ENCODE measurements at places on chromosomes 4 and X.

DNA sequence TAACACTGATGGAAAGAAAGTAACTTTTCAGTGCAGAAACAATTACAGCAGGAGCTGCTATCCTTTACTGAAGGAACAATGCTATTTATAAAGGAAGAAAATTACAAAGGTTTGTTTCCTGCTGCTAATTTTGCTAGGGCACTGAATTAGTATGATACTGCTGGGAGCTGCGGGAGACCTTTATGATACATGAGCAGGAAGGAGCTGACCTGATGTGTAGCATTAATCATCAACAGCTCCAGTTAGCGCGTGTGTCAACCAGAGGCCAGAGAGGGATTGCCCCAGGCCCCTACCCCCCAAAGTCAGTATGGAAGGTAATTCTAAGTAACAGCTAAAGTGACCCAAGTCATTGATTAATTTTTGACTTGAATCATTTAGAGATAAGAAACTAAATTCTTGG lies 728.9 kb downstream of the PCDH18 start:
- no peak for DNase-seq

- DNase-seq: no peak
Measured at GRCh38 chr4:37243722-37244582, 591 bp upstream of the NWD2 start.

DNA sequence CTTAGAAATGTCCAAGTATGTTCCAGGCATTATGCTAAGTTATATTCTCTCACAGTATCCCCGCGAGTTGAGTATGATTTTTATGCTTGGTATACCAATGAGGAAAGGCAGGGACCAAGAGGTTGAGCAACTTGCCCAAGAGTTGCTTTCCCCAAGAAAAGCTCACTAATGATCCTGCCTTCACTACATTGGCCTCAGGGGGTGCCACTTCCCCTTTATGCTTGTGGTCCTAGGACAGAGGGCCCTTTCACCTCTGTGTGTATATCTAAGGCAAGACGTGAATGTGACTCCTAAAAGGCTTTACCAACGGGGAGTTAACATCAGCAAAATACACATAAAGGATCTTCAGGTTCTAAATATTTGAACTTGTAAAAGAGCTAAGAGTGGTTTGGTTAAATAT lies 164.4 kb upstream of the CPEB2 start:
- no peak for DNase-seq

GRCh38 chrX:77771601-77772000 lies 14.4 kb downstream of the ATRX start:
- DNase-seq: no peak

GRCh38 chr4:83961575-83961974 lies 425.7 kb downstream of the GPAT3 start:
- no peak for DNase-seq

DNA sequence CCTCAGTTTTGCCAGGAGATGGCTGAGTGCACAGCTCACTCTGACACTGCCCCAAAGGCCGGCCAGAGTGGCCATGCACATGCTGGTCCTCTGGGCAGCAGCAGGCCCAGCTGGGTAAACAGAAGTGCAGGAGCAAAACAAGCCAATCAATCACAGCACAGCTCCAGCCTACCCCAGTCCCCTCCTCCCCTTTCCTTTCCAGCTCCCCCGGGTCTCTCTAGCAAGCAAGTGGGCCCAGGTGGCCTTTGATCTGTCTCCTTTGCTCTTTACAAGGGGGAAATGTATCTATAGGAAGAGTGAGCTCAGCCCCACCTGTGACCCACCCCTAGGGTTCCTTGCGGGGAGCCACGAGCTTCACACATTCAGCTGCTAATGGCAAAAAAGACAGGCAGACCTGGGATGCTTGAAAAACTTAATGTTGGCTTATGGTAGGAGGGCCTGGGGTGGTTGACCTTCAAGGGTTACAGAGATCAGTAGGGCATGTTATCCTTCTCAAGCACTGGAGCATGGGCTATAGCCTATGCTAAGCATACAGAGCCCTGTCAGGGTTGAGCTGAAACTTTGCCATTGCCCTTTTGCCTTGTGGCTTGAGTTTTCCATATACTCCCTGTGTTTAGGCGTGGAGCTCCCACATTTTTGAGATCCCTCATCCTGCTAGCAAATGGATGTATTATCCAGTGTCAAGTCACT lies 57.8 kb upstream of the PLAC1 start:
- no peak for DNase-seq

GRCh38 chr4:8157496-8157895 lies 1.1 kb downstream of the ABLIM2 start:
- DNase-seq: no peak

- no peak for DNase-seq
Measured at GRCh38 chr4:2982012-2982411, 18.6 kb downstream of the GRK4 start.

DNA sequence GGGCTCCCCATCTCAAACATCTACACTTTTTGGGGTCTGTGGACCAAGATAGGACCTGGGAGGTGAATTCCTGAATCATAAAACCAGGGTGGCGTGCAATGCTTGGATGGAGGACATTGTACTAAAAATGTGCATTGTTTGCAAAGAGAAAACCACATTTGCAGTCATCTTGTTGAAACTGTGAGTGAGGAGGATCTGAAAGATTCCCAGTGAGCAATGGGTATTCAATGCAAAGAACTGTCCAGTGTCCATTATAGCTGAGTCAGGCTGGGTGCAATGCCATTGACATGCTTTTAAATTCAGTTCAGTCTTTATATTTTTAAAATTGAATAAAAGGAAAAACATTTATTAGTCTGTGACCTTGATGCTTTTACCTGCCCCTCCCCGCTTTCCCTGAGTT lies 215.7 kb downstream of the STK32B start:
- DNase-seq: no peak

- no peak for DNase-seq
Measured at GRCh38 chr4:53505947-53506346, 85.3 kb downstream of the LNX1 start.

DNA sequence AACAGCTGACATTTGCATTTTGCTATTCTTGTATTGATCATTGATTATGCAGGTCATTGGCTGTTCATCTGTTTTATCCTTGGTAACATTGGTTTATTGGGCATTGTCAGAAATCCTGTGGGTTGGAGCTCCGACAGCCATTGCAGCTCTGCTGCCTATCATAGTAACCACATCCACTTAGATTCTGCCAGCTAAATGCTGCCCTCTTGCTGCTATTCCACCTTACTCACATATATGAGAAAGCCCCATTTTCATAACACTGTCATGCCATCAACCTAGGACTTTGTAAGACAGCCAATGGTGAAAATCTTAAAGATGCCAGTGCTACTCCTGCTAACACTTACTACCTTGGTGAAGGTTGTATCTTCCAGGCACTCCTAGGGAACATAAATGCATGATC lies 187.3 kb upstream of the CXCL13 start:
- DNase-seq: no peak

DNA sequence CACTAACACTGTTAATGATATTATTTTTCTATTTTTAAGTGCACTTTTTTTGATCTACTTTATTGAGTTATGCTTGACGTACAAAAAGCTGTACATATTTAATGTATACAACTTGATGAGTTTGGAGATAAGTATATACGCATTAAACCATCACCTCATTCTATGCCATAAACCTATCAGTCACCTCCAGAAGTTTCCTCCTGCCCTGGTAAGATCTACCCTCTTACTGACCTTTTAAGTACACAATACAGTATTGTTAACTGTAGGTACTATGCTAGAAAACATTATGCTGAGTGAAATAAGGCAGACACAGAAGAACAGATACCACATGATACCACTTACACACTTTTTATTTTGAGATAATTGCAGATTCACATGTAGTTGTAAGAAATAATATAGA lies 36.9 kb downstream of the INTS6L start:
- no peak for DNase-seq

GRCh38 chrX:68658530-68658929 lies 11.1 kb downstream of the STARD8 start:
- no peak for DNase-seq

GRCh38 chr4:56704089-56704871 lies 23.2 kb upstream of the HOPX start:
- DNase-seq: no peak

DNA sequence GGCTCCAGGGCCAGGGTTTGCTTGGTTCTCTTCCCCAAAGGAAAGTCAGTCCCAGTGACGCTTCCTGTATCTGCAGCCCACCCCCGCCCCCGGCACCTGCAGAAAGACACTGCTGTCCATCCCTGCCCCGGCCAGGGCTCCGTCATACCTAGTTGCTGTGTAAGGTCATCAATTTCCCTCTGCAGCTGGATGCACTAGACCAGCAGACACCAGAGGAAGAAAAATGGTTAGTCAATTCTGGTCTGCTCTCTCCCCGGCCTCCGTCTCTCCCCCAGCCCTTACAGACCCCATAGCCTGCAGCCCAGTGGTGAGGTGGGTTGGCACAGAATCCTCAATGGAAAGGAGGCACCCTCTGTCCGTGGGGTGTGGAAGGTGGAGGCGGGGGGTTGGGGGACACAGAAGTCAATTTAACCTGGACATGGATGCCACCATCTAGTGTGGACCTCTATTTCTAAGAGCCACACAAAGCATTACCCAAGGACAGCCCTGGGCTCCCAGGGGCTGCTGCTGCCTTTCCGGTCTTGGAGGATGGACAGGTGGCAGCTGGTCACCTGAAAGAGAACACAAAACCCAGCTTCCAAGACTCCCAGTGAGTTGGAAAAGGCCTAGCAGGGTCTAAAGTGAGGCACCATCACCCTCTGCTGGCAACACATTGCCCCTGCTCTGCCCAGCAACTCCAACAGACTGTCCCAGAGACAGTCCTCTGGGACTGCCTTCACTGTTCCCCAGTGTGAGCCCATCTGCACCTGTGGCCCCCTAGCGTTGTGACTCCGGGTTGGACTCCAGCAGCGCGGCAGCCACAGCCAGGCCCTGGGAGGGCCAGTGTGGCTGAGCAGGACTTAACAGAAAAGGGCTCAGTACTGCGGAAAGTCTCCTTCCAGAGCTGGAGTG lies 40.2 kb upstream of the NHSL2 start:
- DNase-seq: no peak

DNA sequence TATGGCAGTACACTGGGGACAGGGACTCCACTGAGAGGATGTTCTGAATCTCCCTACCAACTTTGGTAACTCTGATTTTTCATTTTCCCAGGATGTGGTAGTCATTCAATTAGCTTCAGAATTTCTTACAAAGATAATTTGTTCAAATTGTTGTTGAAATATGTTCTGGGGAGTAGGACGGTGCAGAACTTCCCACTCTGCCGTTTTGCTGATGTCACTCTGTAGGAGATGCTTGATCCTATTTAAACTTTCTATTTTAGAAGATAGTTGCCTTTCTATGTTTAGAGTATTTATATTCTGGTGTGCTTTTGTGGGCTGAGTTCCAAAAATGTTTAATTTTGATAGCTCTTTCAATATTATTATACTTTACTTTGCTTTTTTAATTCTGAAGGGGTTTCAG lies 55.2 kb downstream of the ADAM29 start:
- no peak for DNase-seq

GRCh38 chr4:81982846-81983540 lies 390.8 kb downstream of the HNRNPD start:
- DNase-seq: no peak

DNA sequence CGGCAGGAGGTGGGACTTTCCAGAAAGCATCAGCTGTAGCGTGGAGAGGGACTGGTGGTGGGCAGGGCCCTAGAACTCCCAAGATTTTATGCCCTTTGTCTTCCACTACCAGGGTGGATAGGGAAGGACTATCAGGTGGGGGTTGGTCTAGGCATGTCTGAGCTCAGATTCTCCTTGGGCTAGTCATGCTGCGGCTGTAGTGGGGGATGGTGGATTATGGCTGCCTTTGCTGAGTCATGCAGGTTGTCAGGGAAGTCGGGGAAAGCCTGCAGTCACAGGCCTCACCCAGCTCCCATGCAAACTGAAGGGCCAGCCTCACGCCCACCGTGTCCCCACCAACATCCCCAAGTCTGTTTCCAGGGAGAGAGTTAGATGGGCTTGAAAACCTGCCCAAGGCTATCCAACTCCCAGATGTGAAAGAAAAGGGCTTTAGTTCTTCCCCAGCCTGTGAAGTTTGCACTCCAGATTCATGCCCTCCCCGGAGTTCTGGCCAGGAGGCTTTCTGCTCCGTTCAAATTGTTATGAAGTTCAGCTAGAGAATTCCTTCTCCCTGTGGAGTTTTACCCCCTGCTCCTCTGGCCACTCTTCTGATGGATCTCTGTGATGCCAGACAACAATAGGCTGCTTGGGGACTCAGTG lies 13.4 kb upstream of the MEPE start:
- DNase-seq: no peak

DNA sequence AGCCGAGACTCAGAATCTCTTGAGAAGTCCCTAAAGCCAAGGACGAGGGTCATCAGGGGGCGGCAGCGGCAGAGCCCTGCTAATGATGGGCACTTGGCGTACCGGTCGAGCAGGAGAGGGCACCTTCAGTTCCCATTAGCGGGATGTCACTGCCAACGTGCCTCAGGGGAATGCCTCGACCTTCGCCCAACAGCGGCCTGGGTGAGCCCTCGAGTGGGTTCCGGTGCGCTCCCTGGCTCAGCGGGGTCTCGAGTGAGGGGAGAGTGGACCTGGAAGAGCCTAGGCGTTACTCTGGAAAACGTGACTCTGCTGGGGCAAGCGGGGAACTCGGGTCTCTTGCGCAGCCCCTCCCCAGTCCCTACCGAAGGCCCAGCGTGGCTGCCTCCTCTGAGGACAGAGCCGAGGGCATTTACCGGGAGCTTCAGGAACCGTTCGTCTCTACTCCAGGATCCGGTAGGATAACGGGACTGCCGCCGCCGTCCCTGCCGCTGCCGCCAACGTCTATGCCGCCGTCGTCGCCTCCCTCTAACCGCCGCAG lies 36.9 kb downstream of the PGRMC1 start:
- DNase-seq: no peak

DNA sequence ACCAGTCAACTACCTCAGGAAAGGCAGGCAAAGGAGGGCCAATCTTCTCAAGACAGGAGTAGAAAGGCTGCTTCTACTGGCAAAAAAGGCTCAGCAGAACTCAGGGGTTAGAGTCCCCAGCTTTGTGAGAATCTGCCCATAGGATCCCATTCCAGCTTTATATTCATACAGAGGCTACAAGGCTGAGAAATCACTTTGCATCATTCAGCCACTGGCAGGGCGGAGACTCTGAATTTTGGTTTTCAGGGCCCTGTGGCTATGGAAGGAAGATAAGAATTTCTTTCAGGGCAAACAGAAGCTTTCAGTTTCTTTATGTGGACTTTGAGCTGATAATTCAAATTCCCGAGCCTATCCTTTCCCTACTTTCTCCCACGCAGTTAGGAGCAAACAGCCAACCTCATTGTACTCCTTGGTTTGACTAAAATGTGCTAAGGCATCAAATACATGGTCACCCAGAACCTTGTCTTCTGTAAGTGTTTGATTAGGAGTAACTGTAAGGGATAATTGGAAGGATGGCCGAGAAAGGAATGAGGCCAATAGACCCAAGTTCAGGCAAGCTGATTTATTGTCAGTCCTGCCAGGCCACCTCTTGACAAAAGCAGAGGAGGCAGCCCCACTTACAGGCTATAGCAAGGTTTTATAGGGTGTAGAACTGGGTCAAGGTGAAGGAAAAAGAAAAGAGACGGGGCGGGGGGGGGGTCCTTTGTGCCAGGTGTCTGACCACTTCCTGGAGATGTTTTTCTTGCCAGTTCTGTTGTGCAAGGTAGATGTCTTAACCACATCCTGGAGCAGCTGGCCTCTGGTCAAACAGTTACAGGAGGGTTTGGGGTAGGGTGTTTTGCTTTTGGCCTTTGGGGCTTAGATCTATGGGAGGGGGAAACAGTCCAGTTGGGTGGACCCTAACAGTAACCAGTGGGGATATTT lies 165.3 kb upstream of the PPP1R2C start:
- no peak for DNase-seq

- no peak for DNase-seq
Measured at GRCh38 chr4:155573126-155573525, 93.5 kb upstream of the GUCY1A1 start.

Measured in NCI-H1930 (cell line).